Activated gamma-delta T cell treated with anti-CD3 and anti-CD28 coated beads, Interleukin-2, amount 50 U/mL, for 16 hours (primary cell): ENCODE measurements at places on chromosomes 1 and 21.

DNA sequence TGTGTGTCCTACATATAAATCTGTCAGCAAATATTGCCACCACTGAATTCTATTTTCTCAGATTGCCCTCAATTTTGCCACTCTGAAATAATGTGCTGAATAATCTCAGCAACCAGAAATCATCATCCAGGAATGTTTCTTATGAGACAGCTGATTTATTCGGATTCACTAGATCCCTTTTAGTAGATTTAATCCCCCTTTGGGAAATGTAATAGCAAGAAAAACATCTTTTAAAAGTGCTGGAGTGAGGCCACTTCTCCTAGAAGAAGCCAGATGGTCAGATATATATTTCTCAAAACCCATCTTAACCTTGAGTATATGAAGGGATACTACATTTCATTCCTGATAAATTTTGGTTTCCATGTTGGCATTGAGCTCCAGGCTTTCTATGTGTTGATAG, 327.7 kb downstream of the SMYD3 start:
- DNase-seq, result no peak

DNA sequence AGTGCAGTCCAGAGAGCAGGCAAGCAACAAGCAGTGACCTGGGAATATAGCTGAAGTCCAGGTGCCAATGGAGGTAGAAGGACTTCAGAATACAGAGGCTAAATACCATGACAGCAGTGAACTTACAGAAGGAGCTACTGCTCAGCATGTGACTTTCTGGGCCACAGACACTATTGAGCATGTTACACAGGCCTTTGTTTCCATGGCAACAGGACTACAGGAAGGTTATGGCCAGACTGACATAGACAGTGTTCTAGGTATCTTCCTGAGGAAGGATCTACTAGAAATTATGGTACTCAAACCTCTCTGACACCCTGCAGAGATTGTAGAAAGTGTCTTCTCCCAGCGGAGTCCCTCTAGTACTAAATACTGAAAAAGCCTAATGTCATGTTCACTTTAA, 11.0 kb downstream of the OR2M5 start:
- no peak for DNase-seq

DNA sequence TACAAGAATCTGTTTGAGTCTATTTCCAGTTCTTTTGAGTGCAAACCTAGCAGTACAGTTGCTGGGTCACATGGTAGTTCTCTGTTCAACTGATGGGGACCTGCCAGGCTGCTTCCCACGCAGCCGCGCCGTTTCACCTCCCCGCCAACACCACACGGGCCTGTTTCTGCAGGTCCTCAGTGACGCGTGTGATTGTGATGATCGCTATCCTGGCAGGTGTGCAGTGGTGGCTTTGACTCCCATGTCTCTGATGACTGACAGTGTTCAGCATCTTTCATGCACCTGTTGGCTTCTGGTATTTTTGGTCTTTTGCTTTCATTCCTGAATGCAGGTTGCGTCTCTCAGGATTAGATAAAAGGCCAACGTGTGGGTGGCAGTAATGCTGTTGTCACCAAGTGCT, 41.6 kb downstream of the FAAP20 start:
- no peak for DNase-seq

DNA sequence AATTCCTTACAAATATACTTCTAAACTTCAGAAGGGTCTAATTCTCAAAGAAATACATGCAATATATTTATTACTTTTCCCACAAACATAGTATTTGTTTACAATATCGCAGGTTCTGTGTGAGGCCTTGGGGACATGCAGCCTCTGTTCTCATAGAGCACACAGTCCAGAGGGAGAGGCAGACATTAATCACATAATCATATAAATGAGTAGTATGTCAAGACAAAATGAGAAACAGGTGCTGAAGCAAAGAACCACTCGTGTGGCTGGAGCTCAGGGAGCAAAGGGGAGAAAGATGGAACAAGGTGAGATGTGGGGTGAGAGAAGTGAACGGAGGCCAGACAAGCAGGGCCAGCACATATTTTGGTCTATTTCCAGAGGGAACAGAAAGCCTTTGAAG, 26.4 kb upstream of the MAGI3 start:
- no peak for DNase-seq

GRCh38 chr1:60547821-60548220, 474.3 kb upstream of the C1orf87 start:
- no peak for DNase-seq

GRCh38 chr1:154694995-154695394, 87.0 kb upstream of the ADAR start:
- DNase-seq, result no peak
